ENCODE measurements at places on chromosomes 12 and 14.

GRCh38 chr12:57395121-57395520 is 35.7 kb downstream of the R3HDM2 start:
- H3K27ac ChIP-seq, result no peak overlapping the region
- no peaks in the 10 kb centered on the region for H3K4me1 ChIP-seq
- H3K36me3 ChIP-seq, result peaks cover 7% of the 10 kb centered on the region

DNA sequence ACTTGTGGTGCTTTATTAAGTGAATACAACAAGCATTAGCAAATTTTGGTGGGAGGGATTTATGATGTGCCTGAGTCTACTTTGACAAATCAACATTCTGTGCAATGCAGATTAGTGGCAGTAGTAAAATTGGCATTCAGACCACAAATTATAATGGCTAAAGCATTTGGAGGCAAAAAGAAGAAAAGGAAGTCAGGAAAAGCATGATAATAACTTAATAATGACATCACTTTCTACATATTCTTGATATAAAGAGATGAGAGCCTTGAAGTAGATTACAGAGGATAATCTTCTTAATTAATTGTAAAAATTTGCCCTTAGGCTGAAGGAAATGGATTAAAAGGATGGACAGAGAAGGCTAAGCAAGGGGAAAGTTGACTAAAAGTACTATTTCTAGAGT is 126.0 kb downstream of the SLC6A15 start:
- no peaks in the 10 kb centered on the region for H3K4me1 ChIP-seq
- no peaks in the 10 kb centered on the region for H3K27me3 ChIP-seq
- no peak for DNase-seq
- no peak overlapping the region for H3K4me3 ChIP-seq

DNA sequence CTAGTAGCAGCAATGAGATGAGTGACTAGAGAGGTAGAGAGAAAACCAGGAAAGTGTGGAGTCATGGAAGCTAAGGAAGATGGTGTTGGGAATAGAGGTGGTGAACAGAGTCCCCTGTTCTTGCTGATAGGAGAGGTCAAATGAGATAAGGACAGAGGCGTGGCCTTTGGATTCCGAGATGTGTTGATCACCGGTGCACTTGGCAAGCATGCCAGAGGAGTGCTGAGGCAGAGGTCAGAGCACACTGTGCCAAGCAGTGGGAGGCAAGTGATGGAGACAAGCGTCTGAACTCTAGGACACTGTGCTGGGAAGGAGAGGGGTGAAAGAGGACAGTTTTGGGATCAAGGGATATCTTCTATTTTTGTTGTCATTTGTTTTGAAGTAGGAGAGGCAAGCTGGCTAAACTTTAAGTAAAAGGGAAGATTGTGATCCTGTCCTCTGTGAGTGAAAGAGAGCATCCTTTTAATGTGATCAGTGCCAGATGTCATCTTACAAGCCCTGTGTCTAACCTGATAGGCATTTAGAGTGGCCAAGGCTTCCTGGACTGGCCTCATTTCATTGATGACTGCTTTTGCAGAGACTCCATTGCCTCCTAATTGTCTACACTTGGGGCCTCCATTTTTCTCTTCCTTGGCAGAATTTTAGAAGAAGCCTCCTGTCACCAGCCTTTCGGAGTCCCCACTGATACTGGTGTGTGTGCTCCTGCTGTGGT is 336.4 kb downstream of the CACNA1C start:
- H3K27ac ChIP-seq, result no peak overlapping the region
- H3K36me3 ChIP-seq, result no peaks in the 10 kb centered on the region
- H3K27me3 ChIP-seq, result no peaks in the 10 kb centered on the region
- no peaks in the 10 kb centered on the region for H3K4me1 ChIP-seq

GRCh38 chr12:90499795-90500194 is 455.2 kb downstream of the CCER1 start:
- no peak overlapping the region for H3K4me3 ChIP-seq
- no peaks in the 10 kb centered on the region for H3K27me3 ChIP-seq
- H3K4me1 ChIP-seq, result no peaks in the 10 kb centered on the region

Data from CD4-positive, alpha-beta memory T cell (primary cell).